ENCODE measurements at places on chromosomes 2 and 18.

GRCh38 chr2:169395821-169396374 lies 33.6 kb upstream of the LRP2 start:
- DNase-seq, result no peak

- no peak for DNase-seq
Observed at GRCh38 chr2:6408057-6408456, 457.6 kb downstream of the CMPK2 start.

DNA sequence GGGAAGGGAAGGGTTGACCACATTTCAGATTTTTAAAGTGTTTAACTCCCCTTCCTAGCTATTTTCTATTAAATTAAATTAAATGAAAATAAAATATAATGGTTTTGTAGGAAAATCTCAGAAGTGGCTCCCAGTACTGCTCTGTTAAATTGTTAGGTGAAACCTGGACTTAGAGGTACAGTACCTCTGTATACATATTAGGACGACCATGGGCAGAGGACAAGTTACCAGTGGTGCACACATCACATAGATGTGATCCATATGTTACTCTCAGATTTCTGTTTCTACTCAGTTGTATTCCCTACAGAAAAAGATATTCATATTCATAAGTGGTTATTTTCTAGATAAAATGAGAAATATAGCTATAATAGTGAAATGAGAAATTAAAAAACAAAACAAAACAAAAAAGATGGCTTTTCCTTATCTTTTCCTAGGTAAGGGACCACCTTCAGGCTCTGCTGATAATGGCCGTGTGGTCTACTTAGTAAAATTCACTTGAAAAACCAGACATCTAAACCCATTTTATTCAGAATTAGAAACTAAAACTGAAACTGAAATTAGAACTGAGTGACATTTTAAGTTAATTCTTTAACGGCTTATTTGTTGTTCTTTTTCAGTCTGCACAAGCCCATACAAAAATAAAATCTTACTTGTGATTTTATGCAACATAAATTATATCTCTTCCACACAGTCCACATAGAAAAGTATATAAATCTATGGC lies 832.5 kb upstream of the CHAC2 start:
- no peak for DNase-seq

- DNase-seq, result no peak
Observed at GRCh38 chr2:226079671-226080181, 680.2 kb downstream of the NYAP2 start.

- DNase-seq, result no peak
Observed at GRCh38 chr2:122239440-122239839, 484.0 kb downstream of the TSN start.

- DNase-seq, result no peak
Observed at GRCh38 chr2:157245846-157246764, 11.4 kb upstream of the GALNT5 start.

DNA sequence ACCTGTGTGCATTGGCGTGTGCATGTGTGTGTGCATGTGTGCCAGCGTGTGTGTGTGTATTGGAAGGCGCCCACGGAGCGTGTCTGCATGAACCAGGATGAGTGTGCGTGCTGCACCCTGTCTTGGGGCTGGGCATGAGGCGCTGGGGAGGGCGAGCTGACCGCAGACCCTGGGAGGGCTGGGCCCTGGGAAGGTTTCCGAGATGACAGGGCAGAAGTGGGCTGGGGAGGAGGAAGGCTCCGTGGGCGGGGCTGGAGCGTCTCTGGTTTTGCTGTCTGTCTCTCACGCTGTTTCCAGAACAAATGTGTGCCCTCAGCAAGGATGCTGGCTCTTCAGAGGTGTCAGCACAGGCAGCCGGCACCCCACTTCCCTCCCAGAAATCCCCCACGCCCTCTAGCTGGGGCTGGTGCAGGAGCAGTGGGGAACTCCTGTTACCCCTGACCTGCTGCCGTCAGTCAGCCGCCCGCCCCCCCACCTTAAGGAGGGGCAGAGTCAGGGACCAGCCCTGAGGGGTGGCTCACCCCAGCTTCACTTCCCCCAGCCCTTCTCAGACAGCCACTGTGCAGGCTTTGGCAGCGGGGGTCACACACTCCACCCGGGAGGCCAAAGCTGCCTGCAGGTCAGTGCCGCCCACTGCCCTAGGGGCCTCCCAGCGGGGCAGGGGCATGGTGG lies at the start of gene GPR35:
TSS of gene GPR35 (plus strand) at position 531 of the 672 bp plus-strand sequence. CDS start 4,473 bp downstream, outside the sequence.
- peak; percentile 87 for DNase-seq

DNA sequence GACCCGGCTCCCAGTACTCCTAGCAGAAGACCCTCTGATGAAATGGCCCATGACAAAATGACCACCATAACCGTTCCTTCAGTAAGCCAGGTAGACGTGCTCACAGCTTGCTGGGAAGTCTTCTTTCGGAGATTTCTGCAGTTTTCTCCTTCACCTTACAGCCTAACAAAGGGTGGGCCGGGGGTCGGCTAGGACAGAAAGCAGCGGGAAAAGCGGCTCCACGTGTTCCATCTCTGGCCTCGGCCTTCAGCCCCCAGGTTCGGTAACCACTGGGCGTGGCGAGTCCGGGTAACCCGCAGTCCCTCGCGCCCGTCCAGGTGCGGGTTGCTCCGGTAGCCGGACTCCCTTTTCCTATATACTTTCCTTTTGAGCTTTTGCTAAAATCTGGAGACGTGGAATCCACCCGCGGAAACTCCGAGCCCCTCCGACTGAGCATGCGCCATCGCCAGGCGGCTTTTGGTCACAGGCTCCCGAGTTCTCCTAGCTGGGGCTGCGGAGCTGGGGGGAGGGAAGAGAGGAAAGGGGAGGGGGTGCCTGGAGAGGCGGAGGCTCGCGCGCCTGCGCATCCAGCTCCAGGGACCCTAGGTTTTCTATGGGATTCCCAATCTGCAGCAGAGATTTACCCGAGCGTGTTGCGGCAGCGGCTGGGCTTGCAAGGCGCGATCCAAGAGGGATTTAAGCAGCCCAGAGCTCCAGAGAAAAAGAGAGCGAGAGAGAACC lies at the start of gene VSNL1:
TSS of gene VSNL1 (plus strand) at position 604 of the 720 bp plus-strand sequence. CDS start 51,379 bp downstream, outside the sequence.
- no peak for DNase-seq

- DNase-seq, result no peak
Observed at GRCh38 chr18:70489986-70490933, 201.4 kb downstream of the SOCS6 start.

DNA sequence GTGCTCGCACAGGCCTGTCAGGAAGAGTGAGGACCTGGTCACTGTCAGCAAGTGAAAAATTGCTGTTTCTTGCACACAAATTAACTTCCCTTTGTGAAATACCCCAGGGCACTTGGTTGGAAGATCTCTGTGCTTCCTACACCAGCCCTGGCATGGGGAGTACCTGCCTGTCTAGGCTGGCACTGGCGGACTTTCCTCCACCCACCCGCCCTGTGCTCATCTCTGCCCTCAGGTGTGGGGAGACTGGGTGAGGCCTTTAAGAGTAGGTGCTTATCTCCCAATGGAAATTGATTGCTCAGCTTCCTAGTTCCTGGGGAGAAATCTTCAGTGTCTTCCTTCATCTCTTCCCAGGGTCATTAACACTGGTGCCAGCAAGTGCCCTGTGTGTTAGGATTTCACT lies 42.1 kb downstream of the IMPA2 start:
- no peak for DNase-seq

DNA sequence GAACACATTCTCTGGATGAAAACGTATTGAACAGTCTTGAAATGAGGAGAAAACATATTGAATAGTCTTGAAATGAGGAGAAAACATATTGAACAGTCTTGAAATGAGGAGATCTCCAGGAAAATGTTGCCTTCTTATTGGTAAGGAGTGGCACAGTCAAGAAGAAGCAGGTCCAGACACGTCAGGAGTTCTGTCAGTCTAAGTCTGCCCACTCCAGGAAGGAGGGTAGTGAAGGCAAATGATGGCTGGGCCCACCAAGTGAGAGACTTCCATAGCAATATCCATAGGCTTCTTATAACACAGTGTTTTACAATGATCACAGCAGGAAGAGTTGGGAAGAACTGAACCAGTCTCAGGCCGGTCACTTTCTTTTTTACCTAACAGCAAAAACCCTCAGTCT lies 316.2 kb downstream of the ETAA1 start:
- no peak for DNase-seq

- no peak for DNase-seq
Observed at GRCh38 chr2:205089958-205090357, 544.7 kb downstream of the PARD3B start.

GRCh38 chr2:187230088-187230487 lies 218.0 kb downstream of the CALCRL start:
- no peak for DNase-seq

GRCh38 chr2:223887127-223887526 lies 49.7 kb upstream of the AP1S3 start:
- no peak for DNase-seq

DNA sequence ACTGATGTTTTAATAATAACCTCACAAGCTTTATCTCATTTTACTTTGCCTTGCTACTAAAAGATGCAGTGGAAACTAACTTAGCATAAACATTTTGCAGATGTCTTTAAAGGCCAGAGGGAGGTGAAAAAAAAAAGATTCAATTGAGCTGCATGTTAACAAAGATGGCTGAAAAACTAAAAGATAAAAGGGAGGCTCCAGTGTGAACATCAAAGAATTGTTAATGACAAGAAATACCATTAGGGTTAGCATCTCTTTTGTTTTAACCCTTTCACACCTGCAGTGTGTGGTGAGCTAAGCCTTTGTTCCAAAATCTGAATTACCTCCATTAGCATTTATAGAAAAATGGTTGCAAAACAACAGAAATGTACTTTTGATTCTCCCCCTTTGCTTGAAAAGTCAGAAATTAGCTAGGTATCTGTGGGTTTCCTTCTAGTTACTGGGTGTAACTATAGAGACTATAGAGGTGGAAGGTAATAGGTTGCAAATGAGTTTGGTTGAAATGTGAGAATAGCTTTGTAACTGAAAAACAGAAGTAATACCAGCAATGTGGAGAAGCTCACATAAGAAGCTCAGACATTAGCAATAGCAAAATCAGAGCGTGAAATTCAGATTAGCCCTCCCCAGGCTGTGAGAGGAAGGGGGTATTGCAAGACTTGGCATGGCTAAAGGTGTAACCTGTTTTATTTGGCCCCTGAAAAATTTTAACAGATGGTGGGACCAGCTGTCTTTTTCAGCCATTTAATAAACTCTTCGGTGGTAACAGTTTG lies 34.8 kb upstream of the SP5 start:
- no peak for DNase-seq

DNA sequence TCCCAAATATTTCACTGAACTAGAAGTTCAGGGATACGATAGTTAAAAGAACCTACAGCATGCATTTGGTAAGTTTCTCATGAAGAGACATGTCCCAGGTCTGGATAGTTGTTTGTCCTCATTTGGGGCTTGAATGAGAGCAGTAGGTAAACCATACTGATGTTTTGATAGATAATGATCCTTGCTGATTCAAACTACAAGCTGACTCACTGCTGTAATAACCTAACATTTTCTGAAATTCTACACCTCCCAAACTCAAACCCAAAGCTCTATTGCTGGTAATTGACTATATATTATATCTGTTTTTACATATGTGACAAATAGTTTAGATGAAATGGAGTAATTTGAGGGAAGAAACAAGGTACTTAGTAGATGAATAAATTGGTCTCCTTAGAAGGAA lies 154.1 kb upstream of the BOD1L2 start:
- no peak for DNase-seq

DNA sequence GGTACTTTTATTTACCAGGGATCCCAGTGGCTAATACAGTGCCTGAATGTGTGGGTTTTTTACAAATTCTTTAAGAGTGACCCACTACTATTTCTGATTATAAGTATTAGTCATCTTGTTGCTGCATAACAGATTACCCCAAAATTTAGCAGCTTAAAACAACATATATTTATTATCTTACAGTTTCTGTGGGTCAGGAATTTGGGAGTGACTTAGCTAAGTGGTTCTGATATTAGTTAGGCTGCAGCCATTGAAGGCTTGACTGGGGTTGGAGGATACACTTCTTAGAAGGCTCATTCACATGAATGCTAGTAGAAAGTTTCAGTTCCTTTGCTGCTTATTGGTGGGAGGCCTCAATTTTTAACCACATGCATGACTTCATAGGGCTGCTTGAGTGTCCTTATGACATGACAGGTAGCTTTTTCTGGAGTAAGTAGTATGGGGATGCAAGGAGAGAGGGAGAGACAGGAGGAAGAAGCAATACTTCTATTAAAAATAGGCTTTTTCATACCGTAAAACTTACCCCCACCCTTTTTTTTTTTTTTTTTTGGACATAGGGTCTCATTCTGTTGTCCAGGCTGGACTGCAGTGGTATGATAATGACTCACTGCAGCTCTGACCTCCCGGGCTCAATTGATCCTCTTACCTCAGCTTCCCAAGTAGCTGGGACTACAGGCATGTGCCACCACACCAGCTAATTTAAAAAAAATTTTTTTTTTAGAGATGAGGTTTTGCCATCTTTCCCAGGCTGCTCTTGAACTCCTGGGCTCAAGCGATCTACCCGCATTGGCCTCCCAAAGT lies 13.3 kb upstream of the POLE4 start:
- no peak for DNase-seq

DNA sequence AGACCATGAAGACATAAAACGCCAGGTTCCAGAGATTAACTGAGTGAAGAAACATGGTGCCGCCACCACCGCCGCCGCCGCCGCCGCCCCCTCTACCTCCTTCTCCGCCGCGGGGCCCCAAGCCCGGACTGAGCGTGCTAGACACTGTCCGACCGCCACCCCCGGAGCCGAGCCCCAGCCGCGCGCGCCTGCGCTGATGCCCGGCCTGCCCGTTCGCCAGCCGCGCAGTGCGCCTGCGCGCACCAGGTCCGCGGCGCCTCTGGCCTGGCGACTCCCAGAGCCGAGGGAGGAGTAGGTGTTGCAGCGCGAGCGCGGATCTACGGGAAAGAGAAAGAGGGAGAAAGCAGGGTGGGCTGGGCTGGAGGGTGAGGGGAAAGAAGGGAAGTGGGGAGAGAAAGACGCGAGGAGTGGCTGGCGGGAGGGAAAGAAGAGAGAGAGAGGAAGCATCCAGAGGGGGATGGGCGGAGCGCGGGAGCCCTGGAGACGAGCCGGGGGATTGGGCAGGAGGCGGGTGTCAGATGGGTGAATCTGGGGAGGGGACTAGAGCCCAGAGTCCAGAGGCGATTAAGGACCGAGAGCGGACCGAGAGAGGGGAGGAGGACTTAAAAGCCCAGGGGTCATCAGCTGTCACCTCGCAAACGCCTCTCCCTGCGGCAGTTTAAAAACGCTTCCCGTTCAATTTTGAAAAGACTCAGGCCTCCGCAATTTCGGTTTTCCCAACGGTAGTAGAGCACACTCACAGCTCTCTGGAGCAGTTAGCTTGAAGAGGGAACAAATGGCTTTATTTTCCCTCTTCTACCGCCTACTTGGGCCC lies at the start of gene PGAP1:
TSS of gene PGAP1 (minus strand) at position 146 of the 814 bp plus-strand sequence. CDS start at position 55, 91 bp downstream.
- DNase-seq, result peak; percentile 71

DNA sequence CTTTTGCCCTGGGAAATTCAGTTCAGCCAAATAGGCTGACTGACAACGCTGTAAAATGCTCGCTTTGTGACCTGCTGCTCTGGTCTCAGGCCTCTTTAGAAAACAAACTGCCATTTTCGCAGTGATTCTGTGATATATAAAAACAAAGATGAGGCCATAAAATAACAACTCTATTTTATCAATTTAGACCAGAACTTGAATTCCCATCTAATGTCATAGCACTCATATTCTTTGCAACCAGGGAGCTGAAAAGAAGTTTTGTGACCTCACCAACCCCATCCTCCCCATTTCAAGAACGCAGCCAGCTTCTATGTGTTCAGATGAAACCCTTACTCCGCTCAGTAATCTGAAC lies 40.3 kb downstream of the TCF4 start:
- DNase-seq, result no peak

GRCh38 chr2:96636551-96637171 lies 1.5 kb downstream of the KANSL3 start:
- no peak for DNase-seq

- DNase-seq, result no peak
Observed at GRCh38 chr2:162025121-162025911, 48.7 kb downstream of the DPP4 start.
